ENCODE measurements at places on chromosomes 7 and 10.
A peak's percentile ranks its signal among the peaks of the same experiment; 100 is the strongest.

DNA sequence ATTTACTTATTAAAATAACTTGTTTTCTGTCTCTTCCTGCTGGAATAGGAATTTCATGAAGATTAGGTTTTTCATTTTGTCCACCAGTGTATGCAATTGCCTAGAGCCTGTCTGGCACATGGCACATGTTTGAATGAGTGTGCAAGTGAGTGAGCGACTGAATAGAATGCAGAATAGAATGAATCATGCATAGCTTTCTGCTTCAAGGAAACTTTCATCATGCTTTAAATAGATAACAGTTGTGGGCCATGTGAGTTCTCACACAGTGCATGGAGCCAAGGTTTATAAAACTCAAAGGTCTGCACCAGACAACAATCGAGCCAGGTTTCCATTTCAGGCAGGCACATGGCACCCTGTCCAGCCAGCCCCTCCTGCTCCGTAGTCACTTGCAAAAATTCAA is 74.2 kb upstream of the HECW1 start:
- DNase-seq = no peak

GRCh38 chr10:3500408-3500856 is 284.6 kb downstream of the KLF6 start:
- DNase-seq = no peak

GRCh38 chr10:6794441-6794840 is 214.4 kb upstream of the PRKCQ start:
- no peak for DNase-seq

DNA sequence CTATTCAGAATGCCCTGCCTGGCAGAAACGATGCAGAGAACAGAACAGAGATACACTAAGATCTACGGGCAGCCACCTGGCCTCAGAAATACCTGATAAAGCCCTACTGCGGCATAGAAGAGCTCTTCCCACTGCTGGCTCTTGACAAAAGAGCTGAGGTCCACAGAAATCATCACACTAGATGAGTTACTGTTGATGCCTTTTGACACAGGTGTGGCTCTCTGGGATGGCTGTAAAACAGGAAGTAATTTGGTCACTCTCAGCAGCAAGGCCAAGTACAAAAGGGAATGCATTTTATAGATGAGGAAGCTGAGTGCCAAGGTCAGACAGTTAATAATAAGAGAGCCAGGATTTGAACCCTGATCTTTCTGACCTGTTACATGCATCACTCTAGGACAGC is 35.0 kb upstream of the ACSL5 start:
- DNase-seq = no peak

GRCh38 chr7:45026984-45027773 is 27.2 kb downstream of the CCM2 start:
- DNase-seq = peak; percentile 58

DNA sequence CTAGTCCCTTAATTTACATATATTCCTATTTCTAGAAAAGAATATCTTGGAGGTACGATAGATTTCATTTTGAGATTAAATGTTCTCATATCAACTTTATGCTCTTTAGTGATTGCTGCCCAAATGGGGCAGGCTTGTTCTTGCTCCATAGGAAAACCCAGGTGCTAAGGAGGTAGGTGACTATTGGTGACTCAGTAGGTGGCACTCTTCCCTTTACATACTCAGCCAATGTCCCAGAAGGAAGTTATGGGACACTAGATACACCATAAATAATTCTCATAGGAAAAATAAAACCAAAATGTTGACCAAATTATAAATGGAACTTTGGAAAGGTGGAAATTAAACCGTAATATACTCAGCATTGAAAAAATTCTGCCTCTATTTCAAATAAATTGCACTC is 4.0 kb downstream of the SKAP2 start:
- DNase-seq = no peak

DNA sequence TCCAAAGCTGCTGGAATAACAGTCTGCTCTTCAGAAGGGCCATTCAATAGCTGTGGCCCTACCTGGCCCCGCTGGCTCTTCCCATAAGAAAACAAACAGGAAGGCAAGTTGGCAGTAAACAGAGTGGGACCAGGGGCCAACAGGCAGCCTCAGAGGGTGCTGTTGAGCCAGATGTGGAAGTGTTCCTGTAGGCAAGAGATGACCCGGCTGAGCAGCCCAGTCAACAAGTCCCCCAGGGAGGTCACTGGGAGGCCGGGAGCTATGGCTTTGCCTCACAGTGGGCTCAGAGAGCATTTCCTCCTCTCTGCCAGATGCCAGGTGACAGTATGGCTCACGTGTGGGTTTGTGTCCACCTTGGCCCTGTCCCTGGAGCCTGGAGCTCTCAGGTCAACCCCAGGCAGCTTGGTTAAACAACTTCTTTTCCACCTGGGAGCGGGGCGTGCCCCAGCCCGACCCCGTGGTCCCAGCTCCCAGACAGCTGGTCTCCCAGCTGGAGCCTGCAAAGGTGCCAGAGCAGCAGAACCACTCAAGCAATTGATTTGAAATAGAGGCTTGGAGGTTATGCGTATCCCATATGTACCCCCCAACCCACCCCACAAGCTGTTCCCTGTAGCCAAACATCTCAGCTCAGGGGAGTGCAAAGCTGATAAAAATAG is 33.8 kb upstream of the LOXL4 start:
- DNase-seq = no peak
